ENCODE measurements at places on chromosomes 7 and 10. TPM values are rescaled to one million over a fixed set of nuclear protein-coding genes. Genes with fewer than 3 reads are reported as not detected.

DNA sequence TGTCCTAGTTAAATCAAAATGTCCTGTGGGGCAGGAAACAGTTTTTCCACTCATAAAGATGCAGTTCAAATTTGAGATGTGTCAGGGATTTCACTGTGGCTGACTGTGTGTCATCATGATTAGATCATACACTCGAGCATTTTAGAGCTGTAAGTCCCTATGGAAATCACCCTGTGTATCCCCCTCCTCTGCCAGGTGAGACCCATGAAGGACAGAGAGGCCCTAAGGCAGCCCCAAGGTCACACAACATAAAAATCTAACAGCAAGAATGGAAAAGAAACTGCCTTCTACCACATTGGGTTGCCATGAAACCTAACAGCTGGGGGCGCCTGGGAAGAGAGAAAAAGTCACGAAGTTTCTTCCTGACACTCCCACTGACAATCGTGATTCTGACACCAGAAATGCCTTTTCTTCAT, 135.8 kb downstream of the KCNMA1 start:
- no peak for DNase-seq

DNA sequence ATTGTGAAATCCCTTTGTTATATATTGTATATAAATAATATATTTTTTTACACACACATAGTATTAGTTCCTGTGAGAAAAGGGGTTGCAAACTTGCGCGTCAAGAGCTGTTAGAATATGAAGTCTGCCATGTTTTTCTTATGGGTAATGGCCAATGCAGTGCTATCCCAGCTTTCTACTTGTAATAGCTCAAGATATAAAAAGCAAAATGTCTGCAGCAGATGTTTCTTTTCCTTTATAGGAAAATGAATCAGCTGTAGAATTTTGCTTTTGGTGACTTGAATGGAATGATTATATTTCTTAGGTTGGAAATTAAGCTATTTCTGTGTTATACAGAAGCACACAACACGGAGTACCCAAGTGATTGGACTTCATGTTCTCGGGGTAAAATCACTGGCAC, 53.3 kb upstream of the TMEM236 start:
- no peak for DNase-seq

GRCh38 chr10:25933653-25934608, at the start of gene MYO3A:
MYO3A (plus strand) TSS chr10:25934229; CDS start chr10:25952111, 17,882 bp downstream.
- DNase-seq, result no peak

DNA sequence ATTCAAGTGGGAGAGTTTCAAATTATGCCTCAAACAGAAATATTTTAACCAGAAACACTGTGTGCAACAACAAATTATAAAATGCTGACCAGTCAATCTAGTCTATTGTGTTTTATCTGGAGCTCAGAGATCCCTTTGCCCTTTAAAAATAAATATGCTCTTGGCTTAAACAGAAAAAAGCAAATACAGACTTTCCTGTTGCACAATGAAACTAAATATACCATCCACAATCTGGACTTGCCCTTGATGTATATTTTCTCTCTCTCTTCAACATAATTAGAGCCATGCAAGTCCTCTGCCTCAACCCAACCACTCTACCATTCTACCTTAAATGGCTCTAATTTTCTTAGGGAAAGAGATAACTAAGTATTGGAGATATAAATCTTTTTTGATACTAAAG, 34.9 kb downstream of the ASAH2 start:
- no peak for DNase-seq

Gene PDZD8
- total RNA-seq, result 18.1 TPM

Gene MSANTD7
- total RNA-seq, result 13.6 TPM

Gene TWIST1
- not detected for total RNA-seq

All from naive thymus-derived CD8-positive, alpha-beta T cell (primary cell).